ENCODE measurements at places on chromosomes 5 and 9.

- DNase-seq: no peak
These were observed 130.8 kb upstream of the STC2 start for GRCh38 chr5:173458828-173459609.

GRCh38 chr9:91391412-91391811 lies 29.7 kb upstream of the AUH start:
- no peak for DNase-seq

DNA sequence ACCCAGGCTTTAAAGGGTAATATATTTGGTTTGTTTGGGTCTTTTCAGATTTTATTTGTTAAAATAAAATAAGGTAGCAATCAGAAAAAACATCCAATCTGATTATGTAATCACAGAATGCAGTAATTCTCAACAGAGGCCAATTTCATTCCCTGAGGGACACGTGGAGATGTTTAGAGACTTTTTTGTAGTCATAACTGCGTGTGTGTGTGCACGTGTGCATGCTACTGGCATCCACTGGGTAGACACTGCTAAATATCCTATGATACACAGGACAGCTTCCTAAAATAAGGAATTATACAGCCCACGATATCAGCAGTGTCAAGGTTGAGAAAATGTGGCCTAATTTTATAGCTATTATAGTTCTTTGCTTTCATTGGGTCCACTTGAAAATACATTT lies 180.8 kb upstream of the KLF9 start:
- DNase-seq: no peak

DNA sequence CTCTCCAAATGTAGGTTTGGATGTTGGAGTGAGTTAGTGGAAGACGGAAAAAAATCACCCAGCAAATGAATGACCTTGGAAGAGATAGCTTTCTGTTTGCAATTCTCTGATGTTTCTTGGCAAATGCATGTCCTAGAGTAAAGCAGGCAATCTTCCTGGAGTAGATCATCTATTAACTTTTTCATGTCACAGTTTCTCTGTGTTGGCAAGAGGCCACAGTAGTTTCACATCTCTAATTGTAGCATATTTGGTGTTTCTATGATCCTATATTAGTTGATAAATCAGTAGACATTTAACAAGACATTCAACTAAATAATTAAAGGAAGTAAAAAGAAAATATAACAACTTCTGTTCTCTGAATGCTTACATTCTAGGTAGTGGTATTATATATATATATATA lies 138.2 kb upstream of the MINAR2 start:
- DNase-seq: no peak

- no peak for DNase-seq
These were observed 57.4 kb upstream of the ECM2 start for GRCh38 chr9:92592946-92593861.

- DNase-seq: no peak
These were observed 11.4 kb downstream of the YTHDC2 start for GRCh38 chr5:113524927-113525326.

DNA sequence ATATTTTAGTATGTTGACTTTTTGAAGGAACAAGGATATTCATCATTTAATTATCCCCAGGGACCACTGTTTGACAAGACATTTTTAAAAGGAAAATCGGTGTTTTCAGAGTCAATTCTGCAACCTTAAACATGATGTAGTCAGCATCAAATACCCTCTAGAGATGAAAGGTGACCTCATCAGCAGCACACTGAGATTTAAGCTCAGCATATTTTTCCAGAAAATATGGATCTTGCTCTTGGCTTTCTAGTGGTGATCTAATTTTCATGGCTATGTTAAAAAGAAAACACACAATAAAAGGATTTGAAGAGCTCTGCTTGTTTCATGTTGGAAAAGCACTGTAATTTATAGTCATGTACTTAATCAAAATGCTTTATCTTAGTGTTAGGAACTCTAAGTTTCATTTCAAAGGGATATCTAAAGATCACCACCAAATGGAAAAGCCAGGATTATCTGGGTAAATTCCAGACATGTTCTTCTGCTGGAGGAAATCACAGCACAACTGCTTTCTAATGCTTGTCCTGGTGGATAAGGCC lies 487.2 kb downstream of the ENC1 start:
- DNase-seq: no peak

DNA sequence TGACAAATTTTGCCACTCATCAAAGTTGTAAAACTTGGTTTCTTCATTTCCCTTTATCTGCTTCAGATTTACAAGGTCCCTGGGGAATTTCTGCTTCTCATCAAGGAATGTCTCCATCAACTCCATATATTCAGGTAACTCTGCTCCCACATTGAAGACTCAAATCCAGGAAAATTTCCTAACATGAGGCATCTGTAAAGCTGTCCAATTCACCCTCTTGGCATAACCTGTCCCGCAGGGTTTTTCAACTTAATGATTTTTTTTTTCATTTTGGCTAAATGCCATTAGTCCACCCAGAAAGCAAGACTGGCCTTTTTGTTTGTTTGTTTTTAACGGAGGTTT lies 50.2 kb upstream of the SLC30A5 start:
- DNase-seq: no peak

- no peak for DNase-seq
These were observed 940 bp upstream of the CAMK4 start for GRCh38 chr5:111223101-111223786.

DNA sequence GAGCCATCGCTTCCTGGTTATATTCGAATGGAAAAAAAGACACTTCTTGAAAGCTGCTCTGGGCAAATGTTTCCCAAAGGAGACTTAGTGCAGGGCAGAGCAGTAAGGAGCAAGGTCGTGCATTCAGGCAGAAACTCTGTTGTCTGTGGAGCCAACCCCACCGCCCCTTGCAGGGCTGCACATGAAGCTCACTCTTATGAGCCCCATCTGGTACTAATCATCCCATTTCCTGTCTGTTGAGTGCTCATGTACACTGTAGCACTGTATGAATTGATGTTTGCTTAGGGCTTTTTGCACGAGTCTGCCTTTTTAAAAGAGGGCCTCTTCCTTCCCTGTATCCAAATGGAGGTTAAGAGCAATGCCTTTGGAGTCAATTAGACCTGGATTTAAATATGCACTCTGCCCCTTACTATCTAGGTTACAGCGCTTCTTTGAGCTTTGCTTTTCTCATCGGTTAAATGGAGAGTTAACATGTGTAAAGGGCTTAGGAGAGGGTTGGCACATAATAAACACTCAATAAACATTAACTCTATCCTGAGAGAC lies 25.4 kb downstream of the HMHB1 start:
- no peak for DNase-seq

- DNase-seq: no peak
These were observed 90.1 kb upstream of the VLDLR start for GRCh38 chr9:2531481-2531880.

DNA sequence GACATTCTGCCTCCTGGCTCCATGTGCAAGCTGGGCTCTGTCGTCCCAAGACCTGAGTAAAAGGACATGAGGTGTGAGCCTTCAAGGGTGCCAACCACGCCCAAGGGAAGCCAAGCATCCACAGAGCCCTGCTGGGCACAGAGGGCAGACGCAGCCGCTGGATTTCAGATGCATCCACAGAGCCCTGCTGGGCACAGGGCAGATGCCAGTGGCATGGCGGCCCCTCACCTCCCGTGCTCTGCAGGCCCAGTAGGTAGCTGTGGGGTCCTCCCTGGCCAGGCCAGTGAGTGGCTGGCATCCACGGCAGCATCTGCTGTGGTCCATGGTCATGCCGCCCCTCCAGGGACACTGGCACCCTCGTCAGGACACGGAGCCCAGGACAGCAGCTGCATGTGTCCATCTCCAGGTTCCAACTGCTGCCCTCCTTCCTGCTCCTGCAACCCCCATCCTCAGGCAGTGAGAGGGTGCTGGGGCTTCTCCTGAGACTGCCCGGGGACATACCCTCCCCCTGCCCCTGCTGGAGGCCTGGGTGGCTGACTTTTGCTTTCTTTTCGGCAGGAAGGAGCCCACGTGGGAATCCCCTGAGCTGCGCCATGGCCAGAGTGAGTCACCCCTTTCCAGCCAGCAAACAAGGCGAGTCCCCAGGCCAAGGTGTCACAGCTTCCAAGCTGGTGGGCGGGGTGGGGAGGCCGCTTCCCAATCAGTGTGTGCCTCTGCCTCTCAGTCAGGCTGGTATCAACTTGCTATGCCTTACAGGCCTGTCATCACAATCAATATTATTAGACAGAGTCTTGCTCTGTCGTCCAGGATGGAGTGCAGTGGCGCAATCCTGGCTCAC lies 4.0 kb upstream of the TRAF2 start:
- peak; percentile 91 for DNase-seq

DNA sequence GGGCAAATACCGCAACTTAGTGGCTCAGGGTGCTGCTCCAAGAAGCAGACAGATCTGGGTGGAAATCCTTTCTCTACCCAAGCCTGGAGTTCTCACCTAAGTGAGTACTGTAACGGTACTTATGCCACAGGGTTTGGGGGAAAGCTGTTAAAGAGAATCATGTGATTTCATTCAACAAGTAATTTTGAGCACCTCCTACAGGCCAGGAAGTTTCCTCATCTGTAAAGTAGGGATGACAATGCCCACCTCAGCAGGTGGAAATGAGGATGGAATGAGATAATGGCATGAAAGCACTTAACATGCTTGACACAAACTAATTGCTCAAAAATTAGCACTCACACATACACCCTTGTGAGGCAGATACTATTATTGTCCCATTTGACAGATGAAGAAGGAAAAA lies 114.1 kb downstream of the JAKMIP2 start:
- no peak for DNase-seq

GRCh38 chr5:20680718-20681302 lies 692.8 kb upstream of the CDH18 start:
- DNase-seq: no peak

- no peak for DNase-seq
These were observed 63.8 kb upstream of the ANKH start for GRCh38 chr5:14935341-14935740.

- DNase-seq: no peak
These were observed 191.4 kb downstream of the TMEM167A start for GRCh38 chr5:82885627-82886389.

All from stimulated activated CD4-positive, alpha-beta T cell treated with anti-CD3 and anti-CD28 coated beads, Interleukin-1b, Interleukin-23, amount 100 ng/mL, for 1 hour (primary cell).